GM04503 (cell line): ENCODE measurements at places on chromosomes 6 and 20.
A peak's percentile ranks its signal among the peaks of the same experiment; 100 is the strongest.

- no peak for DNase-seq
These were observed 107.1 kb upstream of the BACH2 start for GRCh38 chr6:90403489-90404381.

DNA sequence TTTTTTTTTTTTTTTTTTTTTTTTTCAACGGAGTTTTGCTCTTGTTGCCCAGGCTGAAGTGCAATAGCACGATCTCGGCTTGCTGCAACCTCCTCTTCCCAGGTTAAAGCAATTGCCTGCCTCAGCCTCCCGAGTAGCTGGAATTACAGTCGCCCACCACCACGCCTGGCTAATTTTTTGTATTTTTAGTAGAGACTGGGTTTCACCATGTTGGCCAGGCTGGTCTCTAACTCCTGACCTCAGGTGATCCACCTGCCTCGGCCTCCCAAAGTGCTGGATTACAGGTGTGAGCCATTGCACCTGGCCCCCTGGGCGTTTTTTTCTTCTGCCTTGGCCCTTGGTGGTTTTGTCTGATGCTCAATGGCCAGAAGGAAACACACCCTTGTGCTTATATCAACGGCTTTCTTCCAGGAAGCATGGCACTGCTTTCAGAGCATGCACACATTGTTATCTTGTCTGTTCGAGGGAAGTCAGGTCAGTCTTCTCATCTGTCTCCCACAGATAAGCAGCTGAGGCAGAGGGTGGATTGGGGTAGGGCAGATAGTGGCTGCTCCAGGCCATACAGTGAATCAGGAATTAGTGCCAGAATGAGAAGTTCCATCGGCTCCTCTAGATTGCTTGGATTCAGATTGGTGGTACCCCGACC, 203.1 kb downstream of the TSHZ2 start:
- no peak for DNase-seq

DNA sequence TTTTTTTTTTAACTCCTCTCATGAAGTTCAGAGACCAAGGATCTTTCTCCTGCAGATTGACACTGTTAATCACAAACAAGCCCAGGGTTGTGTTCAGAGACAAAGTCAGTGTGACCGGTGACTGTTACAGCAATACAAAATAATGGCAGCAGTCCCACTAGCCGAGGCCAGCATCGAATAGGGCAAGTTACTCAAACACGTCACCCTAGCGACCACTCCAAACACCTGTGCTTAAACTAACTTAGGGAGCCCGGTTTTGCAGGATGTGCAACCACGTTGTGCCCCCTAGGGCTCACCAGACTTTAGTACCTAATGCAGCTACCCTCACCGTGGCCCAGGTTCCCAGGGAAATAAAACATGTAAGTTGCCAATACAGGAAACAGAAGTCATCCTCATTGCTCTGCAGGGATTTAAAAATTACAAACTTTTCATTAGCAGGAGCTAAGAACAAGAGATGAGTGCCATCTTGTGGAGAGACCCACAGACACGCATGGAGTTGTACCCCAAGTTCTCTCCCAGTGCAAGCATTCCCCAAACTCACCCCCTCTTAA, 38.1 kb downstream of the FAM50B start:
- no peak for DNase-seq

GRCh38 chr6:156082012-156082411, 626.4 kb upstream of the NOX3 start:
- DNase-seq: no peak

GRCh38 chr6:10210052-10210451, 204.8 kb downstream of the TFAP2A start:
- DNase-seq: no peak

DNA sequence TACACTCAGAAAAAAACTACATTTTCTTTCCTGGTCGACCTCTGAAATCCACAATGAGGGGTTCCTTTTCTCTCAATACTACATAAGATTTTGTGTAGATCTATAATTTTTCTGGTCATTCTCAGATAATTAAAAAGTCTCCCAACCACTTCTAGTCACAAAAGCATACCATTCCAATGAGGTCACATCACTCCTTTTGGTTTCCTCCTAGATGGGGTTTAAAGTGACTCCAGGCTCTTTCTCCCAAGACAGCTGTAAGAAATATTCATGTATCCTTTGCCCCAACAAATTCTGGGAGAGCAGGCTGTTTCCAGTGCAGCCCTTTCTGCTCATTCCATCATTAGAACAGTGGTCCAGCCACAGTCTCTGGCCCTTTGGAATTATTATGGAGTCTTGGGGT, 43.1 kb upstream of the BEND6 start:
- DNase-seq: peak; percentile 66

- no peak for DNase-seq
These were observed 567.9 kb upstream of the CITED2 start for GRCh38 chr6:139942331-139942730.

DNA sequence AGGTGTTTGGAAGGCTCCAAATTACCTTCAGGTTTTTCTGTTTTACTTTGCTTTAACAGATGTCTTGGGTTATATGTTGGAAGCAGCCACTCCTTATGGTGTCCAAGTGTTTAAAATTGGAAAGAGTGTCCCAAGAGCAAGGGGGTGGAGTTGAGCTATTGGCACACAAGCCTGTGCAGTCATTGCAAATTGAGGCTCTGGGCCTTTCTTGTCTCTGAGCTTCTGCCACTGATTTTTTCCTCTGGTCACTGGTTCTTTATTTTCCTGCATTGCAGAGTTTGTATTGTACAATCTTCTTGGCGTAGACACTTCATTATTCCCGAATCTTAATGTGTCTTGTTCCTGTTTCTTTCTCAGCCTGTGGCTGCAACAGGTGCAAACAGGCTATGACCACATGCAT, 598.8 kb downstream of the RNF144B start:
- no peak for DNase-seq

DNA sequence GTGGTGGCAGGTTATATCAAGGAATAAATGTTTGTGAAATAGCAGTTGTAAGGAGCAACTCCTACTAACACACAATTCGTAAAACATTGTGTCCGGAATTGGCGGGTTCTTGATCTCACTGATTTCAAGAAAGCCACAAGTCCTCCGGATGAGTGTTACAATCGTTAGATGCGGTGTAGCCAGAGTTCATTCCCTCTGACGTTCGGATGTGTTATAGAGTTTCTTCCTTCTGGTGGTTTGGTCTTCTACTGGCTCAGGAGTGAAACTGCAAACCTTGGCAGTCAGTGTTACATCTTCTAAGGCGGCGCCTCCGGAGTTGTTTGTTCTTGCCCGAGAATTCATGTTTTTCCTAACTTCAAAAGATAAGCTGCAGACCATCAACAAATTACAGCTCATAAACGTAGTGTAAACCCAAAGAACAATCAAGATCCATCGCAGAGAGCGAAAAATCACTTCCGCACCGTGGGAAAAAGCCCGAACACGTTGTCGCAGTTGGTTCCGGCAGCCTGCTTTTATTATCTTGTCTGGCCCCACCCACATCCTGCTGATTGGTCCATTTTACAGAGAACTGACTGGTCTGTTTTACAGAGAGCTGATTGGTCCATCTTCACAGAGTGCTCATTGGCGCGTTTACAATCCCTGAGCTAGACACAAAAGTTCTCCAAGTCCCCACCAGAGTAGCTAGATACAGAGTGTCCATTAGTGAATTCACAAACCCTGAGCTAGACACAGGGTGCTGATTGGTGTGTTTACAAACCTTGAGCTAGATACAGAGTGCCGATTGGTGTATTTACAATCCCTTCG, 58.2 kb downstream of the TRIM27 start:
- DNase-seq: no peak

GRCh38 chr20:31908016-31908415, 37.6 kb downstream of the TTLL9 start:
- DNase-seq: no peak

- no peak for DNase-seq
These were observed 222.5 kb downstream of the FRK start for GRCh38 chr6:115838216-115838615.

DNA sequence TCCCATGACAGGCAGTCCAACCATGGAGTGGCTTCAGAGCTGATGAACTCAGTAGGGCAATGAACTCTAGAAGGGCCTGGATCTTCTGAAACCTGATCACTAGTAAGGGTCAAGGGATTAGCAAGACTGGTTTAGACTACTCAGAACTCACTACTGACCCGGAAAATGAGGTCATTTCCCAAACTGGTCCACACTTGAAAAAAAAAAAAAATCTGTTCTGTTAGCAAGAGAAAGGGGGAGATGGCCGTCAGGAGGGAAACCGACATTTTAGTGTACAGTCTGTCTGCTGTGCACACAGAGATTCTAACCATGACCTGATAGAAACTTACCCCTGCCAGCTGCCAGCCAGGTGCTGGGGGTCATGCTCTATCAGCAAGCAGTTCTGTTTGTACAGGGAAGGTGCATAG, 262.4 kb upstream of the AGPAT4 start:
- no peak for DNase-seq

- no peak for DNase-seq
These were observed 144.6 kb upstream of the BMP5 start for GRCh38 chr6:56019973-56020372.

DNA sequence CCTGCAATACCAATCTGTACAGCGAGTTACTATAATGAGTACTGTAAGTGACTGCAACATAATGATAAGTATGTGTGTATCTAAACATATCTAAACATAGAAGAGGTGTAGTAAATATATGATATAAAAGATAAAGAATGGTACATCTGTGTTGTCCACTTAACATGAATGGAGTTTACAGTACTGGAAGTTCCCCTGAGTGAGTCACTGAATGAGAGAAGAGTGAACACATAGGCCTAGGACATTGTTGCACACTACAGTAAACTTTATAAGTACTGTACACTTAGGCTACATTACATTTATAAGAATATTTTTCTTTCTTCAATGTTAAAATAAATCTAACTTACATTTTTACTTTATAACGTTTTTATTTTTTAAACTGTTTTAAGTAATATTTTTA, 380.4 kb downstream of the MMUT start:
- DNase-seq: no peak

- DNase-seq: no peak
These were observed 47.4 kb downstream of the BMP5 start for GRCh38 chr6:55827818-55828522.

DNA sequence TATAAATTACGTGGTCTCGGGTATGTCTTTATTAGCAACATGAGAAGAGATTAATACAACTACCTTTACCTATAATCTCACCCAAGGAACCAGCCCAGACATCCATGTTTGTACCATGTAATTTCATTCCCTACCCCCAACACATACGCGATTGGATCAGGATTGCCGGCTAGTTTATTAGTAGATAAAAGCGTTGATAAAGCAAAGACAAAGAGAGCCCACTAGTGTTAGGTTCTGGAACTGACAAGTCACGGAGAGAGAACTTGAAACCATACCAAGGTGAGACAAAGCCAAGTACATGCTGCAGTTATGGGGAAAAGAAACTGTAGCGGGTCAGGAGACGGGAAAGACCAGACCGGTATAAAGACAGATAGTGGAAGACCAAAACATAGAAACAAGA, 37.4 kb upstream of the FAM135A start:
- DNase-seq: no peak

- DNase-seq: no peak
These were observed 113.9 kb upstream of the ZNF217 start for GRCh38 chr20:53707371-53708055.

DNA sequence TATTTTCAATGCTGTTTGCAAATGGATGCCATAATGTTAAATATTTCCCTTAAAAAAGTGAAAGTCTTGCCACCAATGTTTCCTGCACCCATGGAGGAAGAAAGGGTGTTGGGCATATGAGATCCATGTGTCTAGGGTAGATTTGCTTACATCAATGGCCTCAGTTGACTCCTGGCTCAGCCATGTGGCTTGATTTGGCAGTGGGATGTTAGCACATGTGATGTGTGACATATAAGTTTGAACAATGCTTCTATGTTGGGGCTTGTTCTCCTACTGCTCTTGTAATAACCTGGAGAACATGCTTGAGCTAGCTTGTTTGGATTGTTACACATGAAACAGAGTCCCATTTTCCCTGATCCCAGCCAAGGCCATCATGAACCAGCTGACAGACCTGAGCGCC, 187.6 kb downstream of the SCP2D1 start:
- no peak for DNase-seq

DNA sequence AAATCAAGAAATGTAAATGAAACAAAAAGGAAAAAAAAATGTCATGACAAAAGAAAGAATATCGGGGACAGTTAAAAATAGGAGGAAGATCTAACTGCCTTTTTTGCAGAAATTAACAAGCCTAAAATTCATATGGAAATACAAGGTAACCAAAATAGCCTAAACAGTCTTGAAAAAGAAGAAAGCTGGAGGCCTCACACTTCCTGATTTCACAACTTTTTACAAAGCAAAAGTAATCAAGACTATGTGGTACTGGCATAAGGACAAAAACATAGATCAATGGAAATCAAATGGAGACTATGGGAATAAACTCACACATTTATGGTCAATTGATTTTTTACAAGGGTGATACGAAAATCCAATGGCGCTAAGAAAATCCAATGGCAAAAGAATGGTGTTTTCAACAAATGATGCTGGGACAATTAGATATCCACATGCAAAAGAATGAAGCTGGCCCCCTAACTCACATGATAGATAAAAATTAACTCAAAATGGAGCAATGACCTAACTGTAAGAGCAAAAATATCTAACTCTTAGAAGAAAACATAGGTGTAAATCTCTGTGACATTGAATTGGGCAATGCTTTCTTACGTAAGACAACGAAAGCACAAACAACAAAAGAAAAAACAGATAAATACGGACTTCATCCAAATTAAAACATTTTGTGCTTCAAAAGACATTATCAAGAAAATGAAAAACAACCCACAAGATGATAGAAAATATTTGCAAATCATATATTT, 24.5 kb downstream of the MAP3K5 start:
- DNase-seq: no peak

GRCh38 chr6:159640722-159641482, 52.1 kb downstream of the SOD2 start:
- DNase-seq: no peak

GRCh38 chr6:36290668-36291620, 21.1 kb downstream of the PNPLA1 start:
- no peak for DNase-seq

- DNase-seq: no peak
These were observed 36.8 kb downstream of the GNAS start for GRCh38 chr20:58889334-58889760.

GRCh38 chr6:9083108-9083507, 647.8 kb upstream of the SLC35B3 start:
- no peak for DNase-seq

GRCh38 chr6:73978330-73978729, 282.3 kb downstream of the CD109 start:
- no peak for DNase-seq

DNA sequence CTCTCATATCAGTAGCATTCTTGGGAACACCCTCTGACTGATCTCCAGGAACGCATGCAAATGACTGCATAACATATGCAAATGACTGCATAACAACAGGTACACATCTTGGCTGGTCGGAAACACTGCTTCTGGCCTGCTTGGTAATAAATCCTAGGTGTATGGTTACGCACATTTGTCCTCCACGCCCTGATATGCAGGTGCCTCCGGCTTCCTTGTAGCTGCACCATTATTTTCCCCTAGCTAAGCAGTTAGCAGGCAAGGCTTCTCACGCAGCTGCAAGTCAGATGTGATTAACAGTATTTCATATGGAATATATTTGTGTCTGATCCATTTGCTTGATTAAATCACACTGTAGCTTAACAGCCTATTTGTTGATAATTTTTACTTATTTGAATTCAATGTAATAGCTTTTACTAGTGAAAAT, 5.9 kb downstream of the RPS6KA2 start:
- no peak for DNase-seq
